ENCODE measurements at places on chromosomes 6 and 20. TPM values are rescaled to one million over a fixed set of nuclear protein-coding genes. Genes with fewer than 3 reads are reported as not detected.

GRCh38 chr20:6605055-6605935, 162.2 kb upstream of the BMP2 start:
- H3K27me3 ChIP-seq, result no peaks in the 10 kb centered on the region
- no peak for DNase-seq
- no peak overlapping the region for H3K27ac ChIP-seq
- H3K36me3 ChIP-seq, result no peaks in the 10 kb centered on the region
- H3K4me1 ChIP-seq, result no peaks in the 10 kb centered on the region
- no peak overlapping the region for H3K4me3 ChIP-seq

Gene SUN5
- total RNA-seq, result not detected

DNA sequence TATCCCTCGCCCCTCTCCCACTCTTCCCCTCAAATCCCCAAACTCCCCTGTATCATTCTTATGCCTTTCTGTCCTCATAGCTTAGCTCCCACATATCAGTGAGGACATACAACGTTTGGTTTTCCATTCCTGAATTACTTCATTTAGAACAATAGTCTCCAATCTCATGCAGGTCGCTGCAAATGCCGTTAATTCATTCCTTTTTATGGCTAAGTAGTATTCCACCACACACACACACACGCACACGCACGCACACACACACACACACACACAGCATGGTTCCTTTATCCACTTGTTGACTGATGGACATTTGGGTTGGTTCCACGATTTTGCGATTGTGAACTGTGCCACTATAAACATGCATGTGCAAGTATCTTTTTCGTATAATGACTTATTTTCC, 112.7 kb downstream of the KIF13A start:
- H3K36me3 ChIP-seq, result no peaks in the 10 kb centered on the region
- peaks cover 37% of the 10 kb centered on the region for H3K27me3 ChIP-seq
- no peak overlapping the region for H3K4me3 ChIP-seq
- DNase-seq, result no peak
- no peak overlapping the region for H3K27ac ChIP-seq
- H3K4me1 ChIP-seq, result no peaks in the 10 kb centered on the region

DNA sequence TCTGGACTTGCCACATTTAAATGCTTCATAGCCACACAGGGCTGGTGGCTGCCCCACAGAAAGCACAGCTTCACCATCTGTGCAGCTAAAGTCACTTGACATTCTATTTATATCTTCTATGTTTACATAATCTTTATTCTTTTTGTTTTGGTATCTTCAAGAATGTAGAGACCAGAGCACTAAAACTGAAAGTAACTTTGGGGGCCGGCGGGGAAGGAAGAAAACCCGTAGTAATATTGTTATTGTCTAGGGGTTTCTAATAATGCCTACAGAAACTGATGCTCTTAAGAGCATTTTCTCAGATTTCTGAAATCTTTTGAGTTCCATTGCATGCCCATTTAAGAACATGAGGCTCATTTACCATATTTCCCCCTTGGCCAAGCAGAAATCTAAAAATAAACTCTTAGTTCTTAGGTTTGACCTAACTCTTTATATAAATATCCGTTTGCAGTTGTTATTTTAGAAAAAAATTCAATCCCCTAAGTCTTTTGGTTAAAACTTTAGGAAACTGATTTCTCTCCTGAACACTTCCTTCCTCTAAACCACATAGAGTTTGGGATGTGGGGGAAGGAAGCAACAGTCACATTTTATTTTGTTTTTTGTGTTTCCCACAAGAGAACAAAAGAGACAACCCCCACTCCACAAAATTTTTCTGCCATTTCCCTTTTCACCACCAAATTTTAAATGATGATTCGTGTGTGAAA, 207.6 kb downstream of the OGFRL1 start:
- DNase-seq, result peak; percentile 17
- peaks cover 7% of the 10 kb centered on the region for H3K4me1 ChIP-seq
- peaks cover 5% of the 10 kb centered on the region for H3K27me3 ChIP-seq
- peak overlapping the region; percentile 33 for H3K4me3 ChIP-seq
- no peak overlapping the region for H3K27ac ChIP-seq
- no peaks in the 10 kb centered on the region for H3K36me3 ChIP-seq

Gene PDE10A
- not detected for total RNA-seq

DNA sequence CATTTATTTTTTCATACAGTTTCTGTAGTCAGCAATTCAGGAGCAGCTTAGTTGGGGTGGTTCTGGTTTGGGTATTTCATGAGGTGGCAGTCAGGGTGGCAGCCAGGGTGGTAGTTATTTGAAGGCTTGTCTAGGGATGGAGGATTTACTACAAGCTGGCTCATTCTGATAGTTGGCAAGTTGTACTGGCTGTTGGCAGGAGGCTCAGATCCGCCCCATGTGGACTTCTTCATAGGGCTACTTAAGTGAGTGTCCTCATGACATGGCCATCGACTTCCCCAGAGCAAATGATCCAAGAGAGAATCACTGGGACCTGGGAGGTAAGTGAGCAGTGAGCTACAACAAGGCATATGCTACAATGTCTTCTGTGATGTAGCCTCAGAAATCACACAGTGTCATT, 22.4 kb upstream of the CDKAL1 start:
- no peak overlapping the region for H3K4me3 ChIP-seq
- no peaks in the 10 kb centered on the region for H3K36me3 ChIP-seq
- no peak overlapping the region for H3K27ac ChIP-seq
- DNase-seq, result no peak
- H3K4me1 ChIP-seq, result no peaks in the 10 kb centered on the region

Gene COL21A1
- not detected for total RNA-seq

Gene STAU1
- 51.8 TPM for total RNA-seq

DNA sequence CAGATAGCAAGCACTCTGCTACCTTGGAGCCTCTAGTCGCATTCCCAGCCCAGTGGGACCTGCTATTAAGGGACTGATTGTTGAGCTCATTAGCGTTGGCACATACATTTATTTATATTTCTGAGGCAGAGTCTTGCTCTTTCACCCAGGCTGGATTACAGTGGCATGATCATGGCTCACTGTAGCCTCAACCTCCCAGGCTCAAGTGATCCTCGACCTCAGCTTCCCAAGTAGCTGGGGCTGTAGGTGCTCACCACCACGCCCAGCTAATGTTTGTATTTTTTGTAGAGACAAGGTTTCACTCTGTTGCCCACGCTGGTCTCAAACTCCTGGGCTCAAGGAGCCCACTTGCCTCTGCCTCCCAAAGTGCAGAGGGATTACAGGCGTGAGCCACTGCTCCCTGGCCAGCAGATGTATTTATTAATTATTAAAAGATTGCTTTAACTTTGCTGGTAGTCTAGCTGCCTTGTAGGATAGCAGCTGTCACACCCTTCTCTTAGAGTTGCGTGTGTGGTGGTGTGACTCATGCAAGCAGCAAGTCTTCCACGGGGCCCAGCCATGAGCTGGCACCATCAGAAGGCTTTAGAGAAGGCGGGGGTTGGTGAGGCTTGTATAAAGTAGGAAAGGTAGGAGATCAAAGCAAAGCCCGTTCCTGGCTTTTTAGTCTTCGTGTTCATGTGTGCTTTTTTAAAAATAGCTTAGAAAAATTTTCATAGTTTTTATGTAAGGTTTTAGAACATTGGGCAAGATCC, 16.5 kb downstream of the ACTR5 start:
- peak; percentile 22 for DNase-seq
- H3K27ac ChIP-seq, result no peak overlapping the region
- H3K36me3 ChIP-seq, result peaks cover 50% of the 10 kb centered on the region
- no peaks in the 10 kb centered on the region for H3K27me3 ChIP-seq
- no peak overlapping the region for H3K4me3 ChIP-seq
- peaks cover 16% of the 10 kb centered on the region for H3K4me1 ChIP-seq

DNA sequence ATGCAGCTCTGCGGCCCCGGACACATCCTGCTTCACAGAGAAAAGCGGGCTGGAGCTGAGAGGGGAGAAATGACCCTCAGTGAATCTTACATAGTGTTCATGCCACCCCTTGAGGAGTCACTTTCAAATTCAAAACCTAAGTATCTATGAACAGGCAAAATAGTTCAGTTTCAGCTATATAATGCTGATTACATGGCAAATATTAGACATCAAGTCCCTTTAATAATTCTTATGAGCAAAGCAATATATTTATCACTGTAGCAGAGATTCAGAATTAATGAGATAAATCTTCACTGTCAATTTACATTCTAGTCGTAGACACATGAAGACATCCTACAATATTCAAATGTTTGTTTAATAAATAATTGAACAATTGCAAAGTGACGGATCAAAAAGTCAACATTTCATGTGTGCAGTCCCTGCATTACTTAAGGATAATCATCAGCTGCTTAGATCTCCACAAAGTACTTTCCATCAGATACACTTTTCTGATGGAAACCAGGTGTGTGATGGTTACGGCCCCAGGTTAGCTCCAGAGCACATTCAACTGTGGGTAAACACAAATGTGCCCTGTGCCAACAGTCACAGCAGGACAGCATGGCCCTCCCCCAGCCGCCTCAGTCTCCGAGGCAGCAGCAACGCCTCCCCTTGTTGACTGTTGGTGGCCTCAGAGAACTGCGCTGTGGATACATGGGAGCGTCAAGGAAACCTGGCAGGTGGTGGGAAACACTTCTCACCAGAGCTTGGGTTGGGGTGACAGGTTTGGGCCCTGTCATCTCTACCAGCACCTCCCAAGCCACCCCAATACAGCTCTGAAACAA, 787 bp upstream of the PRR18 start:
- H3K27ac ChIP-seq, result no peak overlapping the region
- peaks cover 46% of the 10 kb centered on the region for H3K27me3 ChIP-seq
- H3K4me1 ChIP-seq, result no peaks in the 10 kb centered on the region

- H3K4me3 ChIP-seq, result no peak overlapping the region
- no peak for DNase-seq
- H3K27me3 ChIP-seq, result peaks cover 31% of the 10 kb centered on the region
- no peak overlapping the region for H3K27ac ChIP-seq
- peaks cover 4% of the 10 kb centered on the region for H3K4me1 ChIP-seq
These were observed 5.8 kb upstream of the TBXT start for GRCh38 chr6:166173281-166173951.

DNA sequence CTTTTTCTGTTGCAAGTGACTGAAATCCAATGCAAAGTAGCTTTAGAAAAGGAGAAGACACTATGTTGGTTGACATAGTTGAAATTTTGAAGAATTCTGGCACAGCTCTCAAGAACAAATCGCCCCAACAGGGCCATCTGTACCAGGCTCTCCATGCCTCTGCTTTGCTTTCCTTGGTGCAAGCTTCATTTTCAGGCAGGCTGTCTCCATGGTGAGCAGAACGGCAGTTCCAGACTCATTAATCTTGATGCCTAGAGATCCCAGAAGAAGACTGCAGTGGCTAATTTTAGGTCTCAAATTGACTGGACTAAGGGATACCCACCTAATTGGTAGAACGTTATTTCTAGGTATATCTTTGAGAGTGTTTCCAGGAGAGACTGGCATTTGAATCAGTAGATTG, 950.7 kb upstream of the FLRT3 start:
- no peaks in the 10 kb centered on the region for H3K4me1 ChIP-seq
- H3K27me3 ChIP-seq, result no peaks in the 10 kb centered on the region
- H3K36me3 ChIP-seq, result no peaks in the 10 kb centered on the region
- H3K4me3 ChIP-seq, result no peak overlapping the region
- H3K27ac ChIP-seq, result no peak overlapping the region

- no peak overlapping the region for H3K27ac ChIP-seq
- no peaks in the 10 kb centered on the region for H3K36me3 ChIP-seq
- DNase-seq, result no peak
- no peaks in the 10 kb centered on the region for H3K27me3 ChIP-seq
These were observed 77.1 kb downstream of the STMND1 start for GRCh38 chr6:17178754-17179529.

GRCh38 chr6:88262332-88262731, 96.2 kb upstream of the CNR1 start:
- no peak for DNase-seq
- H3K27ac ChIP-seq, result no peak overlapping the region
- H3K27me3 ChIP-seq, result no peaks in the 10 kb centered on the region
- no peaks in the 10 kb centered on the region for H3K36me3 ChIP-seq
- no peaks in the 10 kb centered on the region for H3K4me1 ChIP-seq

- no peaks in the 10 kb centered on the region for H3K27me3 ChIP-seq
- H3K36me3 ChIP-seq, result no peaks in the 10 kb centered on the region
- H3K27ac ChIP-seq, result no peak overlapping the region
- H3K4me1 ChIP-seq, result peaks cover 4% of the 10 kb centered on the region
- no peak overlapping the region for H3K4me3 ChIP-seq
- no peak for DNase-seq
These were observed 13.5 kb downstream of the NINL start for GRCh38 chr20:25571817-25572216.

DNA sequence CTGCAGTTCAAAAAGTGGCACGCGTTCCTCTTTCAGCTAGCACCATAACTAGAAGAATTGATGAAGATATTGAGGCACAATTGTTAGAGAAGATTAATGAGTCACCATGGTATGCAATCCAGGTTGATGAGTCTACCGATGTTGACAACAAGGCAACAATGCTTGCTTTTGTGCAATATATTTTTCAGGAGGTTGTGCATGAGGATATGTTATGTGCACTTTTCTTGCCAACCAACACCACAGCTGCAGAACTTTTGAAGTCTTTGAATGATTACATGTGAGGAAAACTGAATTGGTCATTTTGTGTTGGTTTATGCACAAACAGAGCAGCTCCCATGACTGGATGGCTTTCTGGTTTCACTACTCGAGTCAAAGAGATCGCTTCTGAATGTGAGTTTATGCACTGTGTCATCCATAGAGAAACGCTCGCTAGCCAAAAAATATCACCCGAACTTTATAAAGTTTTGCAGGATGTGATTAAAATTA, 129.3 kb upstream of the SLC24A3 start:
- H3K4me3 ChIP-seq, result no peak overlapping the region
- no peaks in the 10 kb centered on the region for H3K27me3 ChIP-seq
- no peak overlapping the region for H3K27ac ChIP-seq
- DNase-seq, result no peak
- no peaks in the 10 kb centered on the region for H3K36me3 ChIP-seq

Gene LTB
- total RNA-seq, result 747 TPM

GRCh38 chr20:57071954-57072583, 194.4 kb downstream of the BMP7 start:
- DNase-seq, result no peak
- H3K27ac ChIP-seq, result no peak overlapping the region
- peaks cover 36% of the 10 kb centered on the region for H3K27me3 ChIP-seq
- no peak overlapping the region for H3K4me3 ChIP-seq
- H3K4me1 ChIP-seq, result no peaks in the 10 kb centered on the region

Gene RBCK1
- total RNA-seq, result 135 TPM

Gene KCNQ2
- total RNA-seq, result 0.10 TPM

Gene SLC17A3
- 0.75 TPM for total RNA-seq

Gene MDFI
- not detected for total RNA-seq

- H3K4me1 ChIP-seq, result peaks cover 4% of the 10 kb centered on the region
- DNase-seq, result no peak
- no peak overlapping the region for H3K27ac ChIP-seq
- no peak overlapping the region for H3K4me3 ChIP-seq
- H3K36me3 ChIP-seq, result peaks cover 7% of the 10 kb centered on the region
These were observed 318.8 kb downstream of the ZFAND3 start for GRCh38 chr6:38138374-38138773.

DNA sequence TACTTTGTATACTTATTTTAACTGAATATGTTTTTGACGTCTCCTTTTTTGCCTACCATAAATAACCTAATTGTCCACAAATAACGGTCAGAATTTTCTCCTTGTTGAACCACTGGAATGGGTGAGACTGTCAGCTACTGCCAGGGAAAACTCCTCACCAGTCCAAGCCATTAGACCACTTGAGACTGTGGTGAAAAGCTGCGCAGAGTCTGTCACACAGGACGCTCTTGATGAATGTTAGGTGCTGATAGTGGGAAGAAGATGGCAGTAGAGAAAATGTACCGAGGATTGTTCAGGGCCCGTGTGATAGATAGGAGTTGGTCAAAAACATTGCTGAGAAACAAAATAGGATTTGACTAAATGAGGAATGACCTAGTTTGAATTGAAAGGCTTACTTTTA, 75.6 kb upstream of the KIF25 start:
- DNase-seq, result no peak
- H3K27me3 ChIP-seq, result no peaks in the 10 kb centered on the region
